ENCODE measurements at places on chromosomes 2 and 18. TPM values are rescaled to one million over a fixed set of nuclear protein-coding genes. Genes with fewer than 3 reads are reported as not detected.

VIT gene
- 0.29 TPM for polyA plus RNA-seq

B4GALT6 gene
- 21.3 TPM for polyA plus RNA-seq

SKOR2 gene
- not detected for polyA plus RNA-seq

STPG4 gene
- 0.13 TPM for polyA plus RNA-seq

Data from right lung (tissue), 10 donors.